ENCODE measurements at places on chromosomes 12 and 14.

DNA sequence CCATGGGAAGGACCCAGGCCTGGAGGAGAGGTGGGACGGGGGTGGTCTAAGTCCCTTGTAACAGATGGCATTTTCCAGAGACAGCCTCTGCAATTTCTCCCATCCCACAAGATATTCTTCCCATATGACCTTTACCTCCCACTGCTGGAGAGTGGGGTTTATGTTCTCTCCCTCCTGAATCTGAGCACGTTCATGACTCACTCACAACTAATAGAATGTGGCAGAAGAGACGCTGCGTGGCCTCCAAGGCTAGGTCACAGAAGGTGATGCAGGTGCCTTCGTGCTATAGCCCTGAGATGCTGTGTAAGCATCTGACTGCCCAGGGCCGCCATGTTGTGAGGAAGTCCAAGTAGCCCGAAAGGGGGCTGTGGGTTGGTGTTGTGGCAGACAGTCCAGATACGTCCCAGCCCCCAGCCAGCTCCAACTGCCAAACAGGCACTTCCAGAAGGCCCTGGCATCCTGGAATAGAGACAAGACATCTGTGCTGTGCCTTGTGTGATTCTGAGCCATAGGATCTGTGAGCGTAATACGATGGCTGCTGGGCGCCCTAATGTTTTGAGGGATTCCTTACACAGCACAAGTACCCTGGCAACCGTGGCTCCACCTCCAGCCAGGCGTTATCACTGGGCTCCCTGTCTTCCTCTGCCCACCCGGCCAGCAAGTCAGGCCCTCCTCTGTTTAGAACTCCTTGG lies 56.1 kb upstream of the NCOR2 start:
- no peaks in the 10 kb centered on the region for H3K4me1 ChIP-seq
- no peaks in the 10 kb centered on the region for H3K36me3 ChIP-seq
- no peaks in the 10 kb centered on the region for H3K27me3 ChIP-seq
- H3K4me3 ChIP-seq = no peak overlapping the region

DNA sequence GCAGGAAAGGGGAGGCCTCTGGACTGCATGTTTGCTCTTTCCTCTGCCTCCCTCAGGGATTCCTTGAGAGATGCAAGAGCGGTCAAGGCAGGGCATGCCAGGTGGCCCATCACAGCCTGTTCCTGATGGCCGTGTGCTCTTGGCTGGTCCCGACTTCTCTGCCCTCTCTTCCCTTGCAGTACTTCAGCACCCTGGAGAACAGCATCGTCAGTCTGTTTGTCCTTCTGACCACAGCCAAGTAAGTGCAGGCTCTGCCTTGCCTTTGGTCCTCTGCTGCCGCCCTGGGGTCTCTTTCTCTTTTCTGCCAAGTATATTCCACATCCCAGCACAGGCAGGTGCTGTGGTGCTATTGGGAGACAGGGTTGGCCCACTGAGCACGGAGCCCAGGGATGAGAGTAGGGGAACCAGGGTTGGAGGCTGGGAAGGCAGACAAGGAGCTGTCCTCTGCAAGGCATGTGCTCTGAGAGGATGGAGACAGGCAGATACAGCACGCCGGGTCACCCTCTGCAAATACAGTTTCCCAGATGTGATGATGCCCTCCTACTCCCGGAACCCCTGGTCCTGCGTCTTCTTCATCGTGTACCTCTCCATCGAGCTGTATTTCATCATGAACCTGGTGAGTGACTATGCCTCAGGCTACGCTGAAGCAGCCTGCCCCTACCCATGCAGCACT lies 51.9 kb downstream of the TPCN1 start:
- no peaks in the 10 kb centered on the region for H3K4me1 ChIP-seq
- peaks cover 41% of the 10 kb centered on the region for H3K36me3 ChIP-seq
- no peaks in the 10 kb centered on the region for H3K27me3 ChIP-seq
- H3K4me3 ChIP-seq = no peak overlapping the region
- H3K27ac ChIP-seq = no peak overlapping the region

- no peak for DNase-seq
- H3K27me3 ChIP-seq = no peaks in the 10 kb centered on the region
- H3K4me1 ChIP-seq = peaks cover 36% of the 10 kb centered on the region
- H3K27ac ChIP-seq = peak overlapping the region; percentile 94
- peaks cover 11% of the 10 kb centered on the region for H3K36me3 ChIP-seq
- H3K4me3 ChIP-seq = peak overlapping the region; percentile 84
Measured at GRCh38 chr12:82359115-82359478, 768 bp downstream of the METTL25 start.

DNA sequence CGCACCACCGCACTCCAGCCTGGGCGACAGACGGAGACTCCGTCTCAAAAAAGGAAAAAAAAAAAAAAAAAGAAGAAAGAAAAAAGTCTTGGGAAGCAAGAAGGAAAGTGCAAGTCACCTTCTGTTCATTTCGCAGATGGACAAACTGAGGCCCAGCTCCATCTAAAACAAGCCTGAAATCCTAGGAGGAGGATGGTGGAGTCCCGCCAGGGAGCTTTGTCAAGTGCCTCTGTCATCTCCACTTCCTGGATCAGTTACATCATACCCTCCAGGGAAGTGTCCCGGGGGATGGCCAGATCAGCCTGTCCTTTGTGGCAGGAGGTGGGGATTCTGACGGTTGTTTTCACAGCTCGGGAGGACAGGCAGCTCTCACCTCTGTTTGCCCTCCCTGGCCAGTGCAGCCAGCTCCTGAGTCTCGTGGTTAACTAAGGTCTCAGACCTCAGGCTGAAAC lies 8.7 kb upstream of the SDSL start:
- H3K4me1 ChIP-seq = no peaks in the 10 kb centered on the region
- H3K27me3 ChIP-seq = peaks cover 4% of the 10 kb centered on the region
- no peak overlapping the region for H3K4me3 ChIP-seq
- DNase-seq = no peak

Data from CD4-positive, CD25-positive, alpha-beta regulatory T cell (primary cell).